ENCODE measurements at places on chromosomes 11 and 22.

- no peak for DNase-seq
These were observed 44.1 kb downstream of the CHORDC1 start for GRCh38 chr11:90178751-90179150.

DNA sequence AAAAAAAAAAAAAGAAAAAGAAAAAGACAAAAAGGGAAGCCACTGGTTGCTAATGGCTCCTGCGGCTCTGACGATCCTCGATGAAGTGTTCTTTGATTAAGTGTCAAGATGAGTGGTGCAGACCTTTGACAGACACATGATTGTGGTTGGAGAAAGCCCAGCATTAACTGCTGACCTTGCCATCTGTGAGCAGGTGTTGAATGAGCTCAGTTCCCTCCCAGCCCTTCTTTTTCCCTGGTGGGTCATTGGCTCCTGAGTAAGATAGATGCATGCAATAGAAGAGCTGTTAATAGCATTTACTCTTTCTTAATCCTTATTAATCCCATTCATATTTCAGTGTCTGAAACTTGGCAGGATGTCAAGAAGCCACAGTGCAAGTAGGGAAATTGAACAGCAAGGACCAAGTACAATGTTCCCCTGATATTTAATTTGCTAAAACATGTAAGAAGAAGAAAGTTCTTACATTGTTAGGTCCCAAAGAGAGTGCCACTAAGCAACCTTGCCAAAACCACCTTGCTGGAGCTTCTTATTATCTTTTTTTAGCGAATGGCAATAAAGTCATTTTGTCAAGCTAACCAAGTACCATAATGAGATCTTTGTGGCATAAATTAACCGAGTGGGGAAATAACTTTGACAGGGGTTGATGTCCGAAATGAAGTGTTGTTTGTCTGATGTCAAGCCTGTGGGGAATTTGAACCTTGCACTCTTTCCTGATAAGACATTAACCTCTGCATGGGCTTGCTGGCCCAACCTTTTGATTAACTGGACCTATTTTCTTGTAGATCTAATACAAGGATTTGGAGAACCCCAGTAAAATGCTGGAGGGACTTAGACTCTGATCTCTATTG, 113.7 kb downstream of the PTPRJ start:
- no peak for DNase-seq

DNA sequence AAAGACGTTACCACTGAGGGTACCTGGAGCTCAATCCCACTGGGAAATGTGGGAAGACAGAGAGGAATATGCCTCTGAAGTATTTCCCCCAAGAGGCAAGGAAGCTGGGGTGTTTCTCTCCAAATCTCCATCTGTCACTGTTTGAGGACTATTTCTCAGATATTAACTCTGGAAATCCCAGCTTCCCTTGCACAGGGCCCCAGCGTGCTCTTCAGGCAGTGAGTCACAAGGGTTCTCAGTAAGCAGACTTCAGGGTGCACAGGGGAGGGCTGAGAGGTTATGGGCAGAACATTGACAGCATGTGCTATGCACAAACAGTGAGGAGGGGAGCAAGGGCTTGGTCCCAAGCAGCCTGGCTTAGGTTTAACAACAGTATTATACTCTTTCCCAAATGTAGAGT, 60.9 kb upstream of the EED start:
- no peak for DNase-seq

- no peak for DNase-seq
These were observed 155.2 kb downstream of the TRIM29 start for GRCh38 chr11:119982517-119983239.

- DNase-seq = no peak
These were observed 68.5 kb downstream of the SPATA19 start for GRCh38 chr11:133776671-133777367.

DNA sequence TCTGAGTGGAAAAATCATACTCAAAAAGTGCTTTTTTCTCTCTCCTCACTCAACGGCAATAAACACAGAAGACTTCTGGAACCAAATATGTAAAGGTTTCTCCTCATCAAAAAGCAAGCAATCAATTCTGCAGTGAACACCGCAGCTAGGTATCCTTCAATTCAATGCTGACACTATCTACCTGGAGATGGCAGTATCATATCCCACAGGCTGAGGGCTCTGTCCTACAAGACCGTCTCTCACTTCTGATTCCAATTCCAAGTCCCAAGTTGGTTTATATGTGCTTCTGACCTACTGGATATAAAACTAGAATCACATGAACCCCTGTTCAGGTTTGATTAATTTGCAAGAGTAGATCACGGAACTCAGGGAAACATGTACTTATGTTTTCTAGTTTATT, 59.7 kb upstream of the LUZP2 start:
- DNase-seq = no peak

DNA sequence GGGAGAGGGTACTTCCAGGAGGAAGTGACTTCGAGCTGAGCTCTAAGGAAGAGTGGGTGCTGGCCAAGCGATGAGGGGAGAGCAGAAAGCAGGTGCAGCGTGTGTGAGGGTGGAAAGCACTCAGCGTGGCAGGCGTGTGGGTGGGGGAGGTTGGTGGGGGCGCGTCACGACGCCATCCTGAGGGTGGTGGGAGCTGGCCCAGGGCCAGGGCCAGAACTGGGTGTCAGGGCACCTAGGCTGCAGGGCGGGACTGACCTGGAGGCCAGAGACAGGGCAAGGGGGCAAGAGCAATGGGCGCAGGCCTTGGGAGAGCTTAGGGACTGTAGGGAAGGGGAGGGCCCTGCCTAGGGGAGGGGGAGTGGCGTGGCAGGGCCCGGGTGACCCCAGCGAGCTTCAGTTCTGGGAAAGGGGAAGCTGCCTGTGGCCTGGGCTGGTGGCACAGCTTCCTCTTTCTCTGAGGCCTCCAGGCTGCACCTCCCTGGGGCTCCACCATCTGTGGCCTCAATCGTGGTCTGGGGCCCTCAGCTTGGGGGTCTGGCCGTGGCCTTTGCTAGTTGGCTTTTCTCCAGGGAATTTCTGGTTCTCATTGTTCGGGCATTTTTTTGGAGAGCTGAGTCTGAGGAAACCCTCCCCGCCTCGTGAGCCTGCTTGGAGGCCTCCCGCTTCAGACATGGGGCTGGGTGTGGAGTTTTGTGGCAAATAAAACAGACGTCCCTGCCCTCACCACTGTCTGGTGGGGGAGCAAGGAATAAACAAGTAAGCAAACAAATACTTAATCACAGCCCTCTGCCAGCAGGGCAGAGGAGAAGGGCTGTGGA, 8.9 kb downstream of the RELT start:
- no peak for DNase-seq
